A549 treated with RU486 at 1 μM for 4 hours (cell line): ENCODE measurements at places on chromosomes 1 and 21. TPM values are rescaled to one million over a fixed set of nuclear protein-coding genes. Genes with fewer than 3 reads are reported as not detected.

Gene HOOK1
- 0.17 to 0.94 TPM (median 0.21 TPM) in 5 replicates for total RNA-seq

Gene ATXN7L2
- total RNA-seq, result 1.6 to 2.8 TPM (median 2.3 TPM) in 5 replicates

Gene RIMKLA
- 0.64 to 1.4 TPM (median 1.2 TPM) in 5 replicates for total RNA-seq

Gene TMEM82
- not detected in 5 replicates for total RNA-seq

Gene TRNP1
- 146 to 217 TPM (median 205 TPM) in 5 replicates for total RNA-seq

Gene UMODL1
- not detected in 5 replicates for total RNA-seq

Gene TMEM54
- total RNA-seq, result 27.6 to 46.9 TPM (median 41.7 TPM) in 5 replicates

Gene LAMB3
- total RNA-seq, result 17.7 to 22.4 TPM (median 19.8 TPM) in 5 replicates

Gene MYOG
- not detected in 5 replicates for total RNA-seq

Gene ARHGAP30
- 0.07 to 0.14 TPM (median 0.11 TPM) in 5 replicates for total RNA-seq

Gene SELL
- total RNA-seq, result 0.10 to 0.27 TPM (median 0.25 TPM) in 4 of 5 replicates, not detected in the other

Gene CD164L2
- total RNA-seq, result not detected in 5 replicates

Gene BTBD19
- 2.2 to 3.3 TPM (median 2.7 TPM) in 5 replicates for total RNA-seq

Gene MIXL1
- total RNA-seq, result 0.05 to 0.13 TPM in 2 of 5 replicates, not detected in the others

Gene COL8A2
- total RNA-seq, result 0.06 to 0.12 TPM (median 0.08 TPM) in 5 replicates

Gene RAB25
- 0.24 TPM in 1 of 5 replicates, not detected in the others for total RNA-seq

Gene C8B
- not detected in 5 replicates for total RNA-seq

Gene OR2T29
- not detected in 5 replicates for total RNA-seq

Gene NLRP3
- total RNA-seq, result not detected in 5 replicates

Gene LMOD1
- 0.05 TPM in 1 of 5 replicates, not detected in the others for total RNA-seq

Gene PRDM2
- 6.4 to 9.6 TPM (median 8.9 TPM) in 5 replicates for total RNA-seq

Gene VANGL2
- total RNA-seq, result 0.61 to 1.1 TPM (median 1.0 TPM) in 5 replicates

Gene RNU1-2
- total RNA-seq, result 5.0 TPM in 1 of 5 replicates, not detected in the others

Gene SPRR2A
- not detected in 5 replicates for total RNA-seq

Gene VWA1
- 4.8 to 16.5 TPM (median 14.4 TPM) in 5 replicates for total RNA-seq

Gene CFHR2
- not detected in 5 replicates for total RNA-seq

Gene KRTAP7-1
- total RNA-seq, result not detected in 5 replicates

Gene ORC1
- total RNA-seq, result 17.8 to 22.3 TPM (median 19.8 TPM) in 5 replicates

Gene SPRR4
- not detected in 5 replicates for total RNA-seq

Gene SDHB
- total RNA-seq, result 97.3 to 119 TPM (median 111 TPM) in 5 replicates

Gene SH2D5
- 12.4 to 19.2 TPM (median 16.3 TPM) in 5 replicates for total RNA-seq

Gene LRRC52
- total RNA-seq, result not detected in 5 replicates

Gene RRP1B
- total RNA-seq, result 30.3 to 38.9 TPM (median 37.8 TPM) in 5 replicates

Gene PGLYRP3
- not detected in 5 replicates for total RNA-seq

Gene C8A
- total RNA-seq, result not detected in 5 replicates

Gene CCNL2
- 36.2 to 57.5 TPM (median 50.3 TPM) in 5 replicates for total RNA-seq

Gene GBP2
- total RNA-seq, result 0.65 to 1.3 TPM (median 0.87 TPM) in 5 replicates

Gene MATN1
- total RNA-seq, result 0.05 to 0.32 TPM (median 0.29 TPM) in 3 of 5 replicates, not detected in the others

Gene MAEL
- total RNA-seq, result not detected in 5 replicates

Gene RAB3B
- 5.5 to 10.8 TPM (median 7.2 TPM) in 5 replicates for total RNA-seq

Gene LINGO4
- total RNA-seq, result not detected in 5 replicates

Gene NUP133
- total RNA-seq, result 18.0 to 23.9 TPM (median 20.0 TPM) in 5 replicates

Gene TRIM67
- 0.10 to 0.32 TPM (median 0.19 TPM) in 5 replicates for total RNA-seq

Gene ARHGEF10L
- total RNA-seq, result 5.7 to 7.5 TPM (median 5.7 TPM) in 5 replicates

Gene THEM5
- total RNA-seq, result not detected in 5 replicates

Gene PCP4L1
- 0.09 to 0.13 TPM in 2 of 5 replicates, not detected in the others for total RNA-seq

Gene LRRC7
- total RNA-seq, result not detected in 5 replicates

Gene NBPF26
- 2.0 to 5.4 TPM (median 3.8 TPM) in 5 replicates for total RNA-seq

Gene KCNJ15
- total RNA-seq, result 0.05 to 0.22 TPM (median 0.08 TPM) in 5 replicates

Gene HRNR
- total RNA-seq, result not detected in 5 replicates
